ENCODE measurements at places on chromosomes 3 and 15.

DNA sequence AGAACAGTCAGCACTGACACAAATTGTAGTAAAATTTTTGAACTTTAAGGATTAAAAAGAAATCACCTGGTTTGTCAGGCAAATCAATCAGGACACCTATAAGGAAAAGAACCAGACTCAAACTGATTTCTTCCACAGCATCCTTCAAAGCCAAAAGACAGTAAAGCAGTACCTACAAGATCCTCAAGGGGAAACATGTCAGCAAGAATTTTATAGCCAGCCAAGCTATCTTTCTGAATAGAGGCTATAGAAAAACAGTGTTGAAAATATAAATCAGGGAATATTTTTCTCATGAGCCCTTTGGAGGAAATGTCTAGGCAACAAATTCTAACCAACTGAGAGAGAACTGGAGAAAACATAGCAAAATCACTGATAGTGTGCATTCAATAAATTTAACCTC is 301.4 kb upstream of the UBE2E2 start:
- DNase-seq = no peak

GRCh38 chr15:22908830-22909229 is 70.4 kb downstream of the NIPA2 start:
- DNase-seq = no peak

DNA sequence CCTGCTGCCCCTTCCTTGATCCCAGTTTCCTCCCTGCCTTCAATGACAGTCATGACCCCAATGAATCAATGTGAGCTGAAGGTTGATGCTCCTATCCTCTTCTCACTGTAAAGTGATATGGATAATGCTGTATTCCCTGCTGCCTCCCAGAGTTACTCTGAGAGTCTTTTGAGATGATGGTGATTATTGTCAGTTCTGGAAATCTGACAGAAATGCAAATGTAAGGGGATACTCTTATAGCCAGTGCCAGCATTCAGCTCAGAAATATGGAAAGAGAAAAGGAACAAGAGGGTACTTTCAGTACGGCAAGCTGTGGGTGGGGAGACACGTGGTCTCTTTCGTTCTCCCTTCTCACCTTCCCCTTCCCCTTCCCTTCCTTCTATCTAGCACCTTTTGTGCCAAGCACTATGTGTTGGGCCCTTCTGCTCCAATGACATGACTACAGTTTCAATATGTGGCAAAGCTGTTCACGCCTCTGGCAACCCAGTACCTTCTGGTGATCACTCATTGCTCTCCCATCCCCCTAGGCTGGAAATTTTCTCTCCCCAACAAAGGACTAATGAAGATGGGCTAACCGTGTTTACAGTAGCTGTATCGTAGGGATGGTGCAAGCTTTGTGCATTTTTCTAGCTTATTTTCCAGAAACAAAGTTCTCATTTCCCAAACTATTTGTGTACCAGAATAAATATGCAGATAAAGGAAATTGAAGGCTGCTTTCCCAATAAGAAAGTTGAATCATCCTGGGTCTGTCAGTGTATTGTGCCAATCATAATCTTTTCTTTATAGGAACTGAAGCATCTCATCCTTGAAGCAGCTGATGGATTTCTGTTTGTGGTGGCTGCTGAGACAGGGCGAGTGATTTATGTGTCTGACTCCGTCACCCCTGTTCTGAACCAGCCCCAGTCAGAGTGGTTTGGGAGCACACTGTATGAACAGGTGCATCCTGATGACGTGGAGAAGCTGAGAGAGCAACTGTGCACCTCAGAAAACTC is 70.3 kb downstream of the ARNT2 start:
- DNase-seq = no peak

DNA sequence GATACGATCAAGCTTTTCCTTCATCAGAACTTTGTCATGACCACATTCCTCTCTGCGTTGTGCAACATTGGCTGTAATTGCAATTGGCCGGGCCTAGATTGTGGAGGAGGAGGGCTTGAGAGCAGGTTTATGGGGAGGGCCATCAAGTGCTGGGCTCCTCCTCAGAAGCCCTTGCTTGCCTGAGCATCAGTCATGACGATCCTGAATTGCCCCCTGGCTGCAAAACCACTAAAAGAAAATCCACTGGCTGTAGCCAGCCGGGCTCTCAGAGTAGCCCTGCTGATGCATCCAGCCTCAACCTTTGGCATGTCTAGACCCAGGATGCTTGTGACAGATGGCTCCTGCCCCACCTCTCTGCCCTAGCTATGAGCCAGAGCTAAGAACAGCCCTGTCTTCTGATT is 13.4 kb upstream of the TRH start:
- no peak for DNase-seq

- no peak for DNase-seq
Observed at GRCh38 chr15:70140543-70141375, 43.0 kb upstream of the TLE3 start.

- DNase-seq = no peak
Observed at GRCh38 chr3:191324936-191325335, 4.3 kb upstream of the CCDC50 start.

DNA sequence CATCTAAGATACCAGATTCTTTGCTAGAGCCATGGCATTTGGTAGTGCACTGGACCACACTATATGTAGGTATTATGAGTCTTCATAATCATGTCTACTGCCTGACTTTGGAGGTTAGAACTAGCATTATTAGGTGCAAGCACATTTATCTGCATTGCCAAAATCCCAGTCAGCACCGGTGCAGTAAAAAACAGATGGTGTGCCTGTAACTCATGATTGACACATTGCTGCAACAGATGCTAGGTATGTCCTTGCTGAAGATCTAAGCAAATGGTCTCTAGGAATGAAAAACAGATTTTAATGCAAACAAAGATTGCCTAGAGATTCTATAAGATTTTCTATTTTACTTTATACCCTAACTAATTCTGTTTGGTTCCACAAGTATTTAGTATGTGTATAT is 47.7 kb downstream of the MYO5A start:
- DNase-seq = no peak

GRCh38 chr3:42012383-42012934 is 50.6 kb upstream of the ULK4 start:
- DNase-seq = no peak

DNA sequence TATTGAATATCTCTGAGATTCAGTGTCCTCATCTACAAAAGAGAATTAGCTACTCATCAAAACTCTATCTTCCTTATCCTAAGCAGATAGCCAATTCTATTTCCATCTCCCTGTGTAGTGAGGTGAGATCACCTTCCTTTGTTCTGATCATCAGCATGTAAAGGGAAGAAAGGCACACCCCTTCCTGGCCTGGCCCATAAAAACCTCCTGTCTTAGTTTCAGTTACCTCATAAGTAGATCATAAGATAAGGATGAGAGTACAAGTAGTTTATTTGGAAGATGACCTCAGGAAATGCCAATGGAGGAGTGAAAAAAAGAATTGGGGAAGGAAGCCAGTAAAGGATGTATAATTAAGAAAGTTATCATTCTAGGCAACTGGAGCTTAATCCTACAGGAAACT is 114.5 kb upstream of the GADL1 start:
- no peak for DNase-seq

GRCh38 chr15:28167042-28167441 is 67.9 kb upstream of the OCA2 start:
- no peak for DNase-seq

DNA sequence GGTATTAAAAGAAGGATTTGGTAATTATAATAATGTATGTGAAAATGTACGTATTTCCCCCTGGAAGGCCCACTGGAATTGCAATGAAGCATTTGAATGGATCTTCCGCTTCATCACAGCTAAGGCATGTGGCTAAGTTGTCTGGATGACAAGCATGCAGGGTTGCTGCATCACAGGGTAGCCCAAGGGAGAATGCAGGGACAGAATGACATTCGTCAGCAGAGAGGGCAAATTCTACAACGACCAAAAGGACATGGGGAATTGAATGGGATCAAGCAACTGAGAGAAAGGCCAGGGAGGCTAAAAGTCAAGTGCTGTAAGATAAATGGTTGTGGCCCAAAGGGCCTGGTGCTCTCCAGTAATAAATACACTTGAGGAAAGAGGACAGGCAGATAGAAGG is 95.4 kb downstream of the ISL2 start:
- peak; percentile 93 for DNase-seq

DNA sequence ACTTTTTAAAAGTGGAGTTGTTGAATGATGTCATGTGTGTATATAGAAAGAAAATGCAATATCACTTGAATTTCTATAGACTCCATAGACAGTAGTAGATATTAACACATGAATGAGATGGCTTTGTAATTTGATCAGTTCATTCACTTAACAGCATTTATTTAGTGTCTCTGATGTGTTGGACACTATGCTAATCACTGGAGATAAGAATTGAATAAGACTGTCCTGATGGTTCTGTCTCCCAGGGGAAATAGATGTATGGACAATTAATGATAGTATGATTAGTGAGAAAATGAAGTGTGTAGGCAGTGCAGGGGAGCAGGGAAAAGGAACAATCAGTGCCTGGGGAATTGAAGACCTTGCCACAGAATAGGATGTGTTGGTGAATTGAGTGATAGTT is 72.9 kb downstream of the RIOX2 start:
- no peak for DNase-seq

DNA sequence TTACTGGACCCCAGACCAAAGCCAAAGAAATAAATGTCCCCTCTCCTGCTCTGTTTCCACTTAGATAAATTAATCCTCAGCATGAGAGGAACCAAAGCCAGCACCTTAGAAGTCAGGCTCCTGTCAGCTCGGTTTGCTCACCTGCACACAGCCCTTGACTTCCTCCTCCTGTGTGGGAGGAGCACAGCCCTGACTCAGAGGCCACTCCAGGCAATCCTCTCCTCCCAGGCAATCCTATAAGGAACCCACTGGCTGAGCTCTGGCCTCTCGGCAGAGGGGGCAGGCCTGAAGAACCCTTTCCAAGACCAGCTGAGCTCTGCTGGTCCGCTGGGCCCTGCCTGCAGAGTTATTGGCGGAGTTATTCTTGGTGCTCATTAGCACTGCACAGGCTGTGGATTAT is 30.8 kb downstream of the LIPC start:
- DNase-seq = no peak

GRCh38 chr3:117471831-117472230 is 762.3 kb downstream of the TUSC7 start:
- DNase-seq = no peak

DNA sequence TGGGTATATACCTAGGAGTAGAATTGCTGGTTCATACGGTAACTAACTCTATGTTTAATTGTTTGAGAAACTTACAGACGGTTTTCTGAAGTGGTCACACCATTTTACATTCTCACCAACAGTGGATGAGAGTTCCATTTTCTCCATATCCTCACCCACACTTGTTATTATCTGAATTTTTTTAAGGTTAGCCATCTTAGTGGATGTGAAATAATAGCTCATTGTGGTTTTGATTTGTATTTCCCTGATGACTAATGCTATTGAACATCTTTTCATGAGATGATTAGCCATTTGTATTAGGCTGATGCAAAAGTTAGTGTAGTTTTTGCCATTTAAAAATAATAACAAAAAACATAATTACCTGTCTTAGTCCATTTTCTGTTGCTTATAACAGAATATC is 18.6 kb downstream of the CSTA start:
- DNase-seq = no peak

DNA sequence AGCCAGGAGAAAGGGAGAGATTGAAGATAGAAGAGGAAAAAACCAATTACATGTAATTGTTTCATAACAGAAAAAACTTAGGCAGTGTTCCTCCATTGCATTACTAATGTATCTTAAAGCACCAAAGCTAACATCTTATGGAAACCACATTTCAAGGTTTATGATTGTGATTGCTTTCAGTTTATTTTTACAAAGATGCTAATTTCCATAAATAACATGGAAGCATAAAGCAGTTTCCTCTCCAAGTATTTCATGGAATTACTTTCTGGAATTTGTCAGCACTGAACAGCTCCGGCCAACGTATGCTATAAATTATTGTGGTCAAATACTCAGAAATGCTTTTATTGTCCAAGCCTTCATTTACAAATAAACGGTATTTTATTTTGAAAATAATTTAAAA is 11.6 kb downstream of the ADAMTSL3 start:
- no peak for DNase-seq

DNA sequence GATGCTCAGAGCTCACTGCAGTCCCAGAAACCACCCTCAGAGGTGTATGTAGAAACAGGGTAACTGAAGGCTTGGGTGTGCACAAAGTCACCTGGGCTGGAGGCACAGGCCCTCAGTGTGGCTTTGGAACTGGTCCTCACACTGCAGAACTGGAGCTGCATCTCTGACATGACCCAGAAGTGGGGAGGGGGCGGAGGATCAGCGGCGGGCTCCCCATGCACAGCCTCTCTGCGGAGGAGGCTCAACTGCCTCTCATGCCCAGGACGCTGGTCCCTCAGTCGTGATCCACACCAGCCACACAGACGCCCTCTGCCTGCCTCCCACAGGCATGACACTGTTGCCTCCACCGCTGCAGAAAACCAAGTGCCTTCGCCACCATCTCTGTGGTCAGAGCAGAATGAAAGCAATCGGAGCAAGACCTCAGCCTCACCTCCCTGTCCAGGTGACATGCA is 73.7 kb downstream of the TM2D3 start:
- no peak for DNase-seq

DNA sequence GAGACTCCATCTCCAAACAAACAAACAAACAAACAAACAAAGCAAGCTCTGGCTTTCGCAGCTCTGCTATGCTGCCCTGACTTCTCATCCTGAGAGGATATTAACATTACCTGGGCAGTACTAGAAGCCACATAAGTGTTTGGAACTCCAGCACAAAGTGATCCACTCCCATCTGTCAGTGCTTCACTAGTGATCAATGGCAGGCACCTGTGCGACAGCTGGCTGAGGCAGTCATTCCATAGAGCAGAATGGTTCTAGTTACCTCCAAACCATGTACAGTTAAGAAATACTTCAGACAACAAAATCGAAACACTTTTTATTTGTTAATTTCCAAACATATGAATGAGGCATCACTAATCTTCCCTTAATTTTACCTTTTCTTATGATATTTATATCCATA is 2.8 kb upstream of the MB21D2 start:
- no peak for DNase-seq

- DNase-seq = no peak
Observed at GRCh38 chr15:81433462-81433861, 59.4 kb upstream of the TMC3 start.

DNA sequence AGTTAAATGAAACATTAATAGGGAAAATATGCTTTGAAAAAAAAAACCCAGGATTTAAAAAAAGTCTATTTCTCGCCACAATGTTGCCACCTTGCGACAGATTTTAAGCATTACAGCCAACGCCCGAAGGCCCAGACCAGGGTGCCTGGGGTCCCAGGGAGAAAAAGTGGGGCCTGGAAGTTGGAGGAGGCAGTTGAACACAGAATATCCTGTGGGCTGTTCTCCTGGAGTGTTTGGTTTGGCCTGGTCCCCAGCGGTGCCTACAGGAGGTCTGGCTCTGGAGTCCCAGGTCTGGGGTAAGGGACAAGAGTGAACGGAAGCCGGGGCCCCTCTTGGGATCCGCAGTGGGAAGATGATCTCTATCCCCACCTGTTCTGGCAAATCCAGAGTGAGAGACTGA is 3.4 kb downstream of the RNU6-1 start:
- DNase-seq = peak; percentile 88

- DNase-seq = no peak
Observed at GRCh38 chr15:78628227-78628626, 7.4 kb upstream of the CHRNA3 start.
